ENCODE measurements at places on chromosomes 4 and X.
A peak's percentile ranks its signal among the peaks of the same experiment; 100 is the strongest.

DNA sequence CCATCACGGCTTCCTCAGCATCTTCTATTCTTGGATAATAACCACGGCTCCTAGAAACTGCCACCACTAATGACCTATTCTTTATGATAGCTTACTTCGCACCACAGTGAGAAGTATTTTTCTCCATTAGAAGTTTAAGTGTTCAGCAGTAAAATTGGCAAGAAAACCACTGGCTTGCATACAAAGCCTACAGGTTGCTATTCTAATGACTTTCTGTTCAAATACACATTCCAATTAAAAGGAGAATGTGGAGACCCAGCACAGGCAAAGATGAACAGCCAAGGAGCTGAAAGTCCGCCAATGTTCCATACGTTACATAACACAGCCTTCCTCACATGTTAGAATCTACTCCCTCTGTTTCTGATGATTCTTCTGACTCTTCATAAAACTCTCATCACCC is 875.0 kb upstream of the PRKX start:
- DNase-seq, result no peak

DNA sequence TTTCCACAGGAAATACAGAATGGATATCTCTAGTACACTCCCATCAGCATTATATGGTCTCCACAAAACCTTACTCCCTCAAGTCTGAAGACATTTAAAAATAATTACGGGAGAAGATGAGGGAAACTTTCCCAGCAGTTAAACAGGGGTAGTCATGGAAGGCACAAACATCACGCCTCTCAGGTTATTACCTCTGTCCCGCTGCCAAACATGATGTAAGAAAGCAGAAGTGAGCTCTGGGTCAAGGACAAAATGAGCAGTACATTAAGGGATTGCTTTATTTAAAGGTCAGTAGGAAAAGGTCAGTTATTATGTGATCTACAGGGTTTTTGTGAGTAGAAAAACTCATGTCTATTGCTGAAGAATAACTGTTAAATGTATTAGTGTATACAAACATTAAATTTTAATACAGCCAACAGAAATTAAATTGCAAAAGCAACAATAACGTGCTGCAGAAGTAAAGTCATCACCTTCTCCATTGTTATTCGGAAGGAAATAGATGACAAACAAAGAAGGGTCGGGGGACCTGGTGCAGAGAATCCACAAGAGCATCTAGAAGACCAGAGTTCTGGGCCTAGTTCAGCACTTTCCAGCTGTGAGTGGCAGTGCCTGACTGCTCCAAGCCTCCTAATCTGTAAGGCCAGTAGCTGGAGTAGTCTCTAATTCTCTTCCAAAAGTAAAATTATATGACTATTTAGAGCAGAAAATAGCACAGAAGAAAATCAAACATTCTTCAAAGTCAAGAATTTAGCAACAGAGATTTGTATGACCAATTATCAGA is 171.2 kb downstream of the PPP3CA start:
- DNase-seq, result no peak

- DNase-seq, result peak; percentile 18
Observed at GRCh38 chrX:40171513-40172400, 74.0 kb upstream of the BCOR start.

DNA sequence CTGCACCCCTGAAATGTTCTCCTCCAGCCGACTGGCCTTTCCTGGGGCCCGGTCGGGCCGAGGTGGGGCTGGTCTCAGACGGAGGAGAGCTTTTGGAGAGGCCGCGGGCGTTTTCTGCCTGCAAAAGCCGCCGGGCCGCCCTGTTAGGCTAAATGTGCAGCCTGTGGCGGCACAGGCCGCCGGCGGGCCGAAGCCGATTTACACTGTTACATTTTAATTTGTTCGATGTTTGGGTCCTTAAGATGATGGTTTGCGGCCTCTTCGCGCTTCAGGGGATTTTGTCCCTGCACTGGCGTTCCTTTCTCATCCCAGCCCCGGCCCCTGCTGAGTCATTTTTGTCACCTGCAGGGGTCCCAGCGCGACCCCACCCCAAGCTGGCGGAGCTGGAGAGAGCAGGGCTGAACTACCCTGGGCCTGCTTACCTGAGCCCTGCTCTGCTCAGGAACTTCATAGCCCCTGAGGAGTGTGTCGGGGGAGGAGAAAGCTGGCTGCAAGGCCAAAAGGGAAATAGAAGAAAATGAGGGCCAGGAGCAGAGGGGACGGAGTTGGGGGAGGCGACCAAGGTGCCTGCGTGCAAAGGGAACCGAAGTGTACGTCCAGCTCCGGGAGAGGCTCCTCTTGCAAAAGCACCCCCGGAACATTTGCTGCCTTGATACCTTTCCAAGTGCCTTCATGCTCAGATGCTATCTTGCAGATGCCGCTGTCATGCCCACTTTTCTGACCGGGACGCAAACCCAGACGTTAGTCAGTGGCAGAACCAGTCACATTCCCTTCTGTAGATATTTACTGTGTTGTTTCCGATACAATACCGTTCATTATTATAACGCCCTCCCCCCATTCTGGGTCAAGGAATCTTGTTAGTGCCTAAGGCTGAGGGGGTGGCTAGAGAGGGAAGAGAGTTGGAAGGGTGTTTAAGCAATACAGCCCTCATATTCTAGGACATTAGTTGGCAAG is 977 bp upstream of the RBBP7 start:
- no peak for DNase-seq

GRCh38 chr4:134888156-134888555 is 686.6 kb upstream of the PABPC4L start:
- no peak for DNase-seq

DNA sequence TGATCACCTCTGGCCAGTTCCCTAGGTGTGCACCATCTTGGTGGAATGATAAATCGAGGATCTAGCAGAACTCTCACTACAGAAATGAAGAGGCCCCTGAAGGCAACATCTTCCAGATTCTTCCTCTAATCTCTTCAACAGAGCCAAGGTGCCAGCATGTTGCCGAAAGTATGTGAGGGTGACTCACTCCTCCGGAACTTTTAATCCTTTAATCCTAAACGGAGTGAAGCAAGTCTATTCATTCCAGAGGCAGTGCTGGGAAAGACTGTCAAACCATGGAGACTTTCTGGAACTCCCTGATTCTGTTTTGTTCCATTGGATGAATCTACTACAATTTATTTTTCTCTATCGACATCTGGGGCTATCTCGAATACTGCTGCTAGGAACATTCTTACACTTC is 68.7 kb downstream of the SUPT20HL2 start:
- DNase-seq, result no peak

DNA sequence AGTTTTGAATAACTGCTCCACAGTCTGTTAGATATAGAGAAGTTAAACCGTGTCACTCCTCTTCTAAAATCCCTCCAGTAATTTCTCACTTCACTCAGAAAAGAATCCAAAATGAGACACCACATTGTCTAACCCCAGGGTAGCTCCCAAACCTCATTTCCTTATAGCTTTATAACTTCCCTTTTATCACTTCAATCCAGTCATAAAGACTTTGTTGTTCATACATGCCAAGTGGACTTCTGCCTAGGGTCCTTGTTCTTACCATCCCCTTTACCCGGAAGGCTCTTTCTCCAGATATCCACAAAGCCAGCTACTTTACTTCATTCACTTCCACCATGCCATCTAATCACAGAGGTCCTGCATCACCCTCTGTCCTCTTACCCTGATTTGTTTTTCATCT is 156.2 kb downstream of the GABRB1 start:
- no peak for DNase-seq

GRCh38 chrX:129772796-129773431 is 6.8 kb upstream of the SASH3 start:
- DNase-seq, result no peak

DNA sequence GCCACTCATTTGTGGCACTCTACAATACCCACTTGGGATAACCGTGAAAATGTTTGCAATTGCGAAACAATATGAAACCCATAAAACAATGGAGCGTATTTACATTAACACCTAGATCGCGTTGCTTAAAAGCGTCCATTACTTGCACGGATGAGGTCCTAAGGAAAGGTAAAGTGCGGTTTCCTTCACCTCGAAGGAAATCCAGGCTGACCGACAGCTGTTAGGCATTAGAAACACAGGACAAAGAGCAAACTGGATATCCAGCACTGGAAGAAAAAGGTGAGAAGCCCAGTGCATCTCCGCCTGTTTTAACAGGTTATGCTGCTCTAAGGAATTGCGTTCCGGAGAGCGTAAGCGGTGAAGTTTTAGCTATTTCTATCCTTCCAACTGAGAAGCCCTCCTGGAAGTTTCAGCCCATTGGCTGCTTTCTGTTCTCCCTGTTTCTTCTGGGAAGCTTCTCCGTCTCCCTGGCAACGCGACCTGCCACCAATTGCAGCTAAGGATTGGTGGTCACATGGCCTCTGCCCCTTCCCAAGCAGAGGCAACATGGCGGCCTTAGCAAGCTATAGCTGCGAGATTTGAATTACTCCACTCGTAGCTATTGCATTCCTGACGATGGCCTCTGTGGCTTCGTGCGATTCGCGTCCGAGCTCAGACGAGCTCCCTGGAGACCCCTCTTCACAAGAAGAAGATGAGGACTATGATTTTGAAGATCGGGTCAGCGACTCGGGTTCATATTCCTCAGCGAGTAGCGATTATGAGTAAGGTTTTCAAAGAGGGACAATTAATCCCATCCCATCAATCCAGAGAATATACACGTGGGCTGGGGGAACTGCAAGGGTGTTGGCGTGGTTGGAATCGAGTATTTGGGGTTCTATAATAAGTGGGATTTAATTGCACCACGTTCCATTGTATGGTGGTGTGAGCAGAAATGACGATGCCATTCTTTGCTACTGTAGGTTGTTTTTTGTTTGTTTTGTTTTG is at the start of gene INTU:
Gene INTU, plus strand, starts transcription at position 538 of the 984 bp plus-strand sequence. Its CDS starts 78 bp downstream, at position 616.
- no peak for DNase-seq

GRCh38 chr4:38967260-38968095 is 64.7 kb downstream of the TMEM156 start:
- no peak for DNase-seq

- no peak for DNase-seq
Observed at GRCh38 chr4:6824071-6824470, 41.5 kb downstream of the KIAA0232 start.

GRCh38 chr4:76429636-76430035 is 5.4 kb upstream of the SHROOM3 start:
- no peak for DNase-seq

- DNase-seq, result no peak
Observed at GRCh38 chr4:126558596-126558995, 1074.2 kb upstream of the INTU start.

DNA sequence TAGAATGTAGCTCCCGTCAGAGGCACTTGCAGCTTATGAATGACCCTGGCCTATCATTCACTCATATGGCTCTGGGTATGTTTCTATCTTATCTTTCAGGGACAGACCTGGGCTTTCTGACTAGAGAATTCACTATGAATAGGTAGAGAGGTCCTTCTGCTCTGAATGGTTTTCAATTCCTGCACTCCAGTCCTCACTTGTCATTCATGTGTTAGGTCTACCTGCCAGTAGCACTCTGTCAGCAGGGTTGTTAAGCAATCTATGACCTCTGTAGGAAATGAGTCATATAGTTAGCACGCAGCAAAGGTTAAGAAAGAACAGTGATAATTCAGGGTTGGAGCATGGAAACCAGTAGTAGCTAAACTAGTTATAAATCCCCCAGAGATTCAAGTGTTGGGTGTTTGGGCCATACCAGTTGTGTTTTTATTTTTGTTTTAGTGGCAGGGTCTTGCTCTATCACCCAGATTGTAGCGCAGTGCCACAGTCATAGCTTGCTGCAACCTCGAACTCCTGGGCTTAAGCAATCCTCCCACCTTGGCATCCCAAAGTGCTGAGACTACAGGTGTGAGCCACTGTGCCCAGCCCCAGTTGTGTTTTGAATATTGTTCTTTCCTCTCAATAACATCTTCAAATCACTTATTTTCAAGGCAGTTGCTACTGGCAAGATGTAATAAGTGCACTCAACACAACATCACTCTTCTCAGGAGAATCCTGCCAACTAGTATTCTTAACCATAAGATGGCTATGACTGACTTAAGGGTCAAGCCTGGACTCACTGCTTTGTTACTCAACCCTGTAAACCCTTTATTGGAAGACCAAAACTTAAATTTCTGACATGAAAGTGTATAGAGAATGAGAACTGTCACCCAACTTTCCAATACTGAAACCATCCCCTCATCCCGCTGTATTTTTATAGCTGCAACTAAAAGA is 25.1 kb downstream of the ARL13A start:
- DNase-seq, result no peak
